Tibial nerve (tissue), 4 donors: ENCODE measurements at places on chromosomes 2 and 18. TPM values are rescaled to one million over a fixed set of nuclear protein-coding genes. Genes with fewer than 3 reads are reported as not detected.

GRCh38 chr18:32553174-32553573, 82.5 kb upstream of the GAREM1 start:
- DNase-seq = no peak

DNA sequence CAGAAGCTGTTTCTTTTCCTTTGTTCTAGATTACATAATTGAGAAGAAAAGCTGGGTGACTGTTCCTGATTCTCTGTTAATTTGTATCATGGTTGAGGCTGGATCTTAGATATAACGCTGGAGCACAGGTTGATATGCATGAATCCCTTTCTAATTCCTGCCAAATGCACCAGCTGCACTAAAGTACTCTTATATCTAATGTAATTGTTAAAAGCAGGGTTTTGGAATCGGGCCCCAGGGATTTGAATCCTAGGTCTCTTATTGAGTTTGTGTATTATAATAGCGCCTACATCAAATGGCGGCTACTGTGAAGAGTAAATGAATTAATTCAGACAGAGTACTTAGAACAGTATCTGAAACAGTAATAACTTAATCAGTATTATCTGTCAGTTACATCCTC, 80.4 kb downstream of the MC4R start:
- DNase-seq = no peak

Gene HOXD4
- 17.1 TPM for total RNA-seq

GRCh38 chr18:42883169-42883568, 232.3 kb downstream of the RIT2 start:
- DNase-seq = no peak

GRCh38 chr2:31274401-31275075, 40.6 kb downstream of the EHD3 start:
- no peak for DNase-seq

DNA sequence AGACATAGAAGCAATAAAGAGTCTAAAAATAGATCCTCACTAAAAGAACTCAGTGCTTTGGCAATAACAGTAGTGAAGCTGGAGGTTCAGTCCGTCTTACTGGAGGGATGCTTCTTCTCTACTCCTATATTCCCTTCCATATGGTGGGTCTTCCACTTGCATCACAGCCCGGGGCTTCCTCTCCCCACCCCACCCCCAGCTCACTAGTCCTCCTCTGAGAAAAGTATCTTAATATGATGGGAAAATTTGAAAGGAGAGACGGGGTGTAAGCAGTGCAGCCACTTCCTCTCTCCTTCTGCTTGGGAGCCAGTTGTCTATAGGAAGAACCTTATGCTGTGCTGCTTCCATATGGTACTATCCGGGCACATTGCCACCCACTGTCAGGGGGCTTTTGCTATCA, 57.2 kb upstream of the SPOPL start:
- no peak for DNase-seq

Gene CPS1
- 7.2 TPM for total RNA-seq

DNA sequence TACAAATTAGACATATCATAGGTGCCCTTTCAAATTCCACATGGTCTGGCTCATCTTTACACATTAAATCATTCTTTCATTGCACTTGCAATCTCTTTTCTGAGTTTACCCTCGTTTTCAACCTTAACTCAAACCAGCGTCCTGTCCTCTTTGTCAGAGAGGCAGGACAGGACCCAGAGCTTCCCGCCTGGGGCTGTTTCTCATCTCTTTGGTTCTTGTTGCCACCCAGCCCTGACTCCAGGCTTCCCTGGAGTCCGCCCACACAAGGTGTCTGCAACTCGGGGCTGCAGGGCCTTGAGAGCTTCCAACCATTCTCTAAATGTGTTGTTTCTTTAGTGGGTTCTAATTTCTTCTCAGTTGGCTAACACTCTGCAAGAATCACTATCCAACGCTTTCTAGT, 24.4 kb downstream of the RBMS1 start:
- no peak for DNase-seq

DNA sequence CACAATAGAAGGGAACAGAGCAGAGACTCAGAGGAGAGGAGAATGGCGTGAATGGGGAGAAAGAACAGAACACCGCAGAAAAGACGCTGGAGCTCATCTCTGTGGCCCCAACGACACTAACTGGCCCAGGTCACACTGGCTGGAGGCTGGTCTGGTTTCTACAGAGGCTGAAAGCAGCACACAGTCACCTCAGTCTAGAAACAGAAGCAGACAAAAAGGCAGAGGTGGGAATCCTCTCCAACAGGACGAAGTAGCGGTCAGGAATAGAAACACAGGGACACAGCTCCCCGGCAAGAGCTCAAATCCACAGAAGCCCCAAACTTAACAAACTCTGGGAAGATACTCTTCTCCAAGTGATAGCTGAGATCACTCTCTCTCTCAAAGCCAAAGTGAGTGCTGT, 9.2 kb downstream of the SLC66A2 start:
- DNase-seq = no peak

Gene RUFY4
- not detected for total RNA-seq

GRCh38 chr2:2667690-2668089, 336.6 kb upstream of the MYT1L start:
- no peak for DNase-seq

DNA sequence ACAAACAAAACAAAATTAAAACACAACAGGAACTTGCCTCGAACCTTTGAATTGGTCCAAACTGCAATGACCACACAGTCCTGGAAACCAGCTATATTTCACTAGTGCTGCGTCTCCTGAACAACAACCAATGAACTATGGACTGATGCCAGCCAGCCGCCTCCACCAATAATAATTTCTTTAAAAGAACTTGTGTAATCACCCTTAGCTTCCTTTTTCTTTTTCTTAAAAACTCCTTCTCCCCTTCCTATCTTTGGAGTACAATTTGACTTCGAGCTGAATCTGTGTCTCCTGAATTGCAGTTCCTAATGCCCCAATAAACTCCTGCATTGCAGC, 1.6 kb upstream of the CXXC1 start:
- no peak for DNase-seq

DNA sequence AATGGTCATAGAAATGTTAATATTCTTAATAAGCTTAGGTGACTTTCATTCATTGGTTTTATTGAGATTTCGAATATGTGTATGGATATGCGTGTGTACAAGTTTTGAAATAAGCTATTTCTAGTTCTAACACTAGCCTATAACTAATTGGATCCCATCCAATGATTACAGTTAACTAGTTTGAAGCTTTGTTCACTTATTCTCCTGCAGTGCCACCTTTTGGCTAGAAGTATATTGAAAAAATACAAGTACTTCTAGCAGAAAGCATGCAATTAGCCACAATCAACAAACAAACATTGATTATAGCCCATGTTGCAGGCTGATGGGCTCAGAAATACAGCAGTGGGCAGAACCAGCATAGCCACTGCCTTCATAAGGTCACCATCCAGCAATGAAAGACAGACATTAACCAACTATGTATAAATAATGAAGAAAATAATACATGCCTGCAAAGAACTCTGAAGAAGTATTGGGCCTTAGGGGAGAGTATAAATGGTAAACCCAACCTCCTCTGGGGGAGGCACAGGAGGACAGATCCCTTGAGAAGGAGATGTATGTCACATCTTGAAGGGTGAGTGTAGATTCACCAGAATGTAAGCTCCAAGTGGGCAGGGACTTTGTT, 5.1 kb upstream of the PIEZO2 start:
- no peak for DNase-seq

DNA sequence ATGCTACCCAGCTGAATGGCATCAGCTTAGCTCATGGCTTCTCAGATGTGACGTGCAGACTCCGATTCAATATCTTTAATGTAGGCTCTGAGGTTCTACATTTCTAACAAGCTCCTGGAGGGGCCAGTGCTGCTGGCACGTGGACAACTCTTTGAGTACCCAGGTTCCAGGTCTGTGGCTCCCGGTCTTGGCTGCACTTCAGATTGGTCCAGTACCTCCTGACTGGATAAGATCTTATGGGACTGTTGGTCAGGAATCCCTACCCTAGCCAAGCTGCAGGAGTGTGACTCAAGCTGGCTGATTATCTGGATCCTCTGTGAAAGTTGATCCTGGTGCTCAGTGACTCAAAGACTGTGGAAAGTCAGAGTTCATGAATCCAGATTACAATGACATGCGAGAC, 222.1 kb downstream of the ANKRD30B start:
- no peak for DNase-seq

DNA sequence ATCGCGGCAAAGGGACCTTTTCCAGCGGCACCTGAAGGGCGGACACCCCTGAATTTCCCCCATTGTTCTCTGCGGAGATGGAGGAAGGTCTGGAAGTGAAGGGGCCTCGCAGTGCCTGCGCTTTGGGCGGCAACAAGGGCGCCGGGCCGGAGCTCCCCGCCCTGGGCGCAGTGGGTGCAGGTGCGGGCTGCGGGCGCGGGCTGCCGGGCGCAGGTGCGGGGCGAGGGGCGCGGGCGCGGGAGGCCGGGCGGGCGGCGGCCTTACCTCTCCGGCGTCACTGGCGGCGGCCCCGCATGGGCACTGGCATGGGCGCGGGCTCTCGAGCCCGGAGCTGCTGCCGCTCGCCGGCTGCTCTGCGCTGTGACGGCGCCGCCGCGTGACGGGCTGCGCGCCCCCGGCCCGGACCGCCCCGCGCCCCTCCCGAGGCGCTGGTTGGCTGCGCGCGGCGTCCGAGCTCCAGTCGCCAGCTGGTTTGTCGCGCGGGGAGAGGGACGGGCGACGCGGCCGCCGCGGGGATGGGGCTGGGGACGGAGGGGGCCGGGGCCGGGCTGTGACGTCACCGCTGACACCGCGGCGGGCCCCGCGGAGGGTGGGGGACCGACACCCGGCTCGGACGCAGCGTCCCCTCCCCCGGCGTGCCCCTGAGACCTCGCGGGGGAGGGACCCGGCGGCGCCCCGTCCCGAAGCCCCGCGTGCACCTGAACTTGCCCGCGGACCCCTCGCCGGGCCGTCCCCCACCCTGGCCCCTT, at the start of gene KIF1A:
Gene KIF1A (minus strand): TSS at position 362 of the 749 bp plus-strand sequence. CDS start 22,467 bp downstream, outside the sequence.
- no peak for DNase-seq

Gene NEB
- total RNA-seq = 1.2 TPM

- DNase-seq = no peak
Observed at GRCh38 chr18:23889907-23890306, 124.6 kb upstream of the TTC39C start.

GRCh38 chr18:13377496-13377895, 158.9 kb downstream of the LDLRAD4 start:
- DNase-seq = no peak

- DNase-seq = no peak
Observed at GRCh38 chr2:73265298-73266060, 18.8 kb downstream of the FBXO41 start.

DNA sequence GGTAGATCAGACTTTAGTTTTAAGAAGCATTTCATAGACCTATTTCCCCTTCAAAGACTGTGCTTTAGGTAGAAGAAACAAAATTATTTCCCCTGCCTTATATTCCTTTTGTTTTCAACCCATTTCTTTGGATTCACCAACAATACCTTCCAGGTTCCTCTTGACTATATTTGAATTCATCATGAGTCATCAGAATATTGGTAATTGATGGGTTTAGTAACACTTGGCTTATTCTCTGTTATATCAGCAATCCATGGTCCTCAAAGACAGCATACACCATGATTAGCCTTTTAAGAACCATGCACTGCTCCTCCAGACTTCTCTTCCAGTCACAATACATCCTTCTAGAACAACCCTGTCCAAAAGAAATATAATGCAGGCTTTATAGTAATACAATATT, 83.0 kb upstream of the NOSTRIN start:
- no peak for DNase-seq

DNA sequence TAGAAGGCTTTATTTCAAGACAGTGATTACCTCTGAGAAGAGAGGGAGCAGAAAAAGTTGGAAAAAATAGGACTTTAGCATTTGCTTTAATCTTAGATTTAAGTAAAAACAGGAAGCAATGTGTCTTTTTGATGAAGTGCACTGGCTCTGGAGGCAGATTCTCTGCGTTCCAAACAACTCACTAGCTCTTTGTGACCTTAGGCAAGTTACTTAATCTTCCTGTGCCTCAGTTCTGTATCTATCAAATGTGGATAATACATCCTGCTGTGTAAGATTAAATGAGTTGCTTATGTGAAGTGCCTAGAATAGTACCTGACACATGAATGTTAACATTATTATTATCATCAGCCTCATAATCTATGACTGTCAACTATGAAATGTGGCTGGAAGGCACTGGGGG, 42.3 kb downstream of the RPRD1A start:
- DNase-seq = no peak

Gene DOK6
- 6.8 TPM for total RNA-seq
